ENCODE measurements at places on chromosomes 7 and 10. TPM values are rescaled to one million over a fixed set of nuclear protein-coding genes. Genes with fewer than 3 reads are reported as not detected.
A peak's percentile ranks its signal among the peaks of the same experiment; 100 is the strongest.

Gene C7orf33
- not detected for total RNA-seq

DNA sequence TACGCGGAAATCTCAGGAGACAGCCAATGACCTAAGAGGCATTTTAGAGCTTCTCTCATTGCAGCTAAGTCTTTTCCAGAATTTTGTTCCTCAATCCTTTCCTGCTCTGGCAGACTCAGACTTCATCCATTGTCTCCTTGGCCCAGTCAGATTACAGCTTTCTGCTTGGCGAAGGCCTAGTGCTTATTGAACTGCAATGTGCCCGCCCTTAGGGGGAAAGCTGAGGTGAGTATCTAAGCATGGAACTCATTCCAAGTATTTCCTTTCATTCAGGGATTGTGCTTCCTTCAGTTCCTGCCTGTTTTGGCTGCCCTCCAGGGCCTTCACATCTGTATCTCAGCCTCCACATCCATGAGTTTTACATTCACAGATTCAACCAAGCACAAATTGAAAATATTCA lies 37.5 kb downstream of the PRLHR start:
- DNase-seq: no peak

Gene ATRNL1
- 0.35 TPM for total RNA-seq

Gene NACAD
- total RNA-seq: 0.09 TPM

Gene SDHAF3
- 17.9 TPM for total RNA-seq

GRCh38 chr7:77579797-77580196 lies 42.7 kb downstream of the PTPN12 start:
- no peak for DNase-seq

GRCh38 chr7:129218514-129219062 lies 6.2 kb upstream of the AHCYL2 start:
- peak; percentile 84 for DNase-seq

DNA sequence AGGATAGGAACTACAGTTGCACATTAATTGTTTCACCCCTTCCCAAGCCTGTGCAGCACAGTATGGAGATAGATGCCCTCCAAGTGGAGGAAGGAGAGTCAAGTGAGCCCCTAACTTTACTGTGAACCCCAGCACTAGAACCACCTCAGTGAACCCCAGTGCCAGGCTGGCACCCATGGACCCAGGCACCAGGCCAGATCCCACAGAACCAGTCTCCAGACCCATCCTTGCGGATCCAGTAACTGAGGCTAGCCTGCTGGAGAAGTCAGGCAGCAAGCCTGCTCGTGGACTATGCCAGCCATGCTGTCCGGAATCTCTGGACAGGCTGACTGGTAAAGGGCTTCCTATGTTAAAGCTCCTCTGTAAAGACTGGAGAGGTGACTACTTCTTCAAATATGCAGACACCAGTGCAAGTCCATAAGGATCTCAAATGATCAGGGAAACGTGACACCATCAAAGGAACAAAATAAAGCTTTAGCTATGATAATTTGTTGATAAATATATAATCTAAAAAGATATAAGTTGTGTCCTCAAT lies 27.7 kb downstream of the SHOC2 start:
- no peak for DNase-seq

DNA sequence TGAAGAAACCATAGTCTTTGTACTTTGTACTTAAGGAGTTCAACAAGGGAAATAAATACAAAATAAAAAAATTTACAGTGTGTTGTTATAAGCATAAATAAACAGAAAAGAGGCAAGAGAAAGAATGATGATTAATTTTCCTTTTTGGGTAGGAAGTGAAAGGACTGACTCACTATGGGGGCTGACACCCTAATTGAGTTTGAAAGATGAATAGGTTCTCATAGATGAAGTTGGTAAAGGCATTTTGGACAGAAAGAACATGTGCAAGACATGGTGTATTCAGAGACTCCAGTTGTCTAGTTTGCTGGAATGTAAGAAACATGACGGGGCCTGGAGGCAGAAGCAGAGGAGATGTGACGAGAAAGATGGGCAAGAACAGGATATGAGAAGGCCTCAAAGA lies 83.7 kb downstream of the VPS50 start:
- no peak for DNase-seq

DNA sequence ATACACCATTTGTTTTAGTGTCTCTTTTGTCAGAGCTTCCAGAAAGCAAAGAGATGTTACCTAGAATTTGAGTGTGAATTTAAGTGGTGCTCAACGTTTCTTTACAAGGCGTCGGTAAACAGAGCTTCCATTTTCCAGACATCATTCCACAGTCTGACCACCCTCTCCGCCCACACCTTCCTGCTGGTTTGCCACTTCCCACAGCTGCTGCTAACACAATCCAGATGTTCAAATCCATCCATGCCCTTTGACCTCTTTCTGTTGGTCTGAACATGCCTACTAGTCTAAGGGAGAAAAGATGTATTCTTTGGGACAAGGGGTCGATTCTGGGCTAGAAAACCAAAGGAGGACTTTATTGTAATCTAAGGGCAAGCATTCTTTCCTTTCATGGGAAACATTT lies 86.1 kb downstream of the FAM107B start:
- DNase-seq: no peak

DNA sequence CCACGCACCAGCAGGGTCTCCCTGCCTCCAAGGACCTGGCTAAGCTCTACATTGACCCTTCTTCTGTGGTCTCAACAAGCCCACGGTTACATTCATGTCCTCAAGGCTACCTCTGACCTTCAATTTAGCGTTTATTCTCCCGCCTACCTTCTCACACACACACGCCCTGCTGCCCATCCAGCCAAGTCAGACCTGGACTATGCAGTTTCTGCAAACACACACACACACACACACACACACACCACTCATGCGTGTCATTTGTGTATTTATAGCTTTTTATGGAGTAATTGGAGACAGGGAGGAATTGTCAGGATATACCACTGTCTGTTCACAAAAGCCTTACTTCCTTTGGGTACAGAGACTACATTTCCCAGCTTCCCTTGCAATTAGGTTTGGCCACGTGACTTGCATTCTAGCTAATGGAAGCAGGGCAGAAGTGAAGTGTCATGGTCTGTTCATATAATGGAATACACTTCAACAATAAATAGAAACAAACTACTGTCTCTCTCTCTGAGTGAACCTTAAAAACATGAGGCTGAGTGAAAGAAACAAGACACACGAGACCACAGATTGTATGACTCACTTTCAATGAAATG lies 53.8 kb upstream of the CPXM2 start:
- DNase-seq: no peak

- DNase-seq: no peak
Observed at GRCh38 chr7:117273814-117274225, 49.0 kb downstream of the WNT2 start.

DNA sequence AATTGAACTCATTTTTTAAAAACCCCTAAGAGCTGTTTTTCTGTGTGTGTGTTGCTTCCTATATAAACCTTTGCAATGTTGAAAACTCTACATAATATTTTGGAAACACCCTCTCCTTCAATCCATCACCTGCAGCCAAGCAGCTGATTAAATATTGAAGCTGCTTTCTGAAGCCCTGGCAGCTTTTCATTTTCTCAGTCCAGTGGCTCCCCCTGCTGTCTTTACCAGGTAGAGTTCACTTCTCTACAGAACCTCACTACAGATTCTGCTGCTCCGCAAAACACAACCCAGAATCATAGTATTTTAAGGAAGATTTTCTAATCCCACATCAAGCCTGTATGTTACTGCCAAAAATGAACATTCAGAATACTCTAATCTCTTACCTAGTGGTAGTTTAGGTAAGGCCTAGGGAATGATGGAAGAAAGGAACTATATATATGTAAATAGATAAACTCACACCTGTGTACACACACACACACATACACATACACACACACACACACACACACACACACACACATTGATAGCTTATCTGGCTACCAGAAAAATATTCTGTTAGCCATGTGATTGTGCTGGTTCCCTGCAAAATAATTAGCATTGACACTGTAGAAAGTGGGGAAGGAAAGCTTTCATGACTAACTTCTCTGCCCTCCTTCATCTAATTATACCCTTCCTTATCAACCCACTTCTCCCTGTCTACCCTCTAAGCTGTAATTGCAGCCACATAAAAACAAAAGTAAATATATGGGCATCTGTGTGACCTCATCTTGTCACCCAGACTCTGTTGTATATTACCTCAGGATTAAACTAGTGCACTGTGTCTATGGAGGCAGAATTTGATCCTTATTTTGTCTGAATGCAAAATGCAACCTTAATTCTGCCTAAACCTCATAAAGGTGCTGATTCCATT lies 229.5 kb upstream of the FZD1 start:
- no peak for DNase-seq

Gene MAT1A
- not detected for total RNA-seq

Gene COL17A1
- not detected for total RNA-seq

Measured in activated CD8-positive, alpha-beta memory T cell treated with anti-CD3 and anti-CD28 coated beads, Interleukin-2, amount 10 ng/mL, durations not matched to agents 7 days and 5 days (primary cell).